ENCODE measurements at places on chromosomes 6 and 20. TPM values are rescaled to one million over a fixed set of nuclear protein-coding genes. Genes with fewer than 3 reads are reported as not detected.

NKX2-2 gene
- total RNA-seq, result 15.5 TPM

FOXP4 gene
- total RNA-seq, result 137 TPM

GPSM3 gene
- total RNA-seq, result 6.5 TPM

TEAD3 gene
- total RNA-seq, result 43.4 TPM

KCNB1 gene
- total RNA-seq, result 0.98 TPM

FAM83B gene
- 17.4 TPM for total RNA-seq

MEP1A gene
- 4.1 TPM for total RNA-seq

- DNase-seq, result no peak
Measured at GRCh38 chr20:36866681-36867495, 9.1 kb upstream of the TLDC2 start.

GRCh38 chr6:52557389-52558265 is 19.2 kb downstream of the TRAM2 start:
- DNase-seq, result no peak

- DNase-seq, result no peak
Measured at GRCh38 chr6:139882234-139882633, 507.8 kb upstream of the CITED2 start.

GRCh38 chr20:40203032-40203431 is 486.0 kb downstream of the MAFB start:
- DNase-seq, result no peak

- DNase-seq, result no peak
Measured at GRCh38 chr6:8177721-8178120, 75.4 kb upstream of the EEF1E1 start.

- DNase-seq, result no peak
Measured at GRCh38 chr20:3890398-3890751, 1.2 kb downstream of the PANK2 start.

GRCh38 chr6:92069781-92070180 is 1349.6 kb downstream of the EPHA7 start:
- DNase-seq, result no peak

GRCh38 chr6:151729829-151730495 is 77.5 kb upstream of the ESR1 start:
- no peak for DNase-seq

GRCh38 chr6:113821445-113821844 is 35.7 kb upstream of the MARCKS start:
- no peak for DNase-seq

GRCh38 chr20:55567826-55568225 is 437.5 kb downstream of the CBLN4 start:
- no peak for DNase-seq

DNA sequence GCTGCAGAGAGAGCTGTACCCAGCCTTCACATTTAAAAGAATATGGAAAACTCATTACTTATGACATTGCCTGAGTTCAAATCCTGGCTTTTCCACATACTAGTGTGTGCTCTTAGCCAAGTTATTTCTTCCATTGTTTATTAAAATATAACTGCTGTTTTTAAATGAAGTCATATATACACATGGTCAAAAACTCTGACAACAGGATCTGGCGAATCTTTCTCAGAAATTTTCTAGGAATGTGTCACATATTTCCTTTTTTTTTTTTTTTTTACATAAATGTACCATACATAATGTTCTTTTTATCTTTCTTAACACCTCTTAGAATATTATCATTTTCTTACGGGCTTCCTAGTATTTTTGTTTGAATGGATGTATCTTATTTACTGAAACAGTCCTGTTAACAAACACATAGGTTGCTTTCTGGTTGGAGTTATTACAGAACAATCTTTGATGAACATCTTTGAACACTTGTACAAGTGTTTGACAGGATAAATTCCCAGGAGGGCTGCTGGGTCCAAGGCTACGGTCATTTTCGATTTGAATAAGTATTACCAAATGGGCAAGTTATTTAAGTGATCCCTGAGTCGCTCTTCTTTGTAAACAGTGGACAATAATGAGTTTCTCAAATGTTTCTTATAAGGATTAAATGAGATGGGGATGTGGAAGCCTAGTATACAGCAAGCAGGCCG is 1.6 kb upstream of the SNX9 start:
- DNase-seq, result no peak

DNA sequence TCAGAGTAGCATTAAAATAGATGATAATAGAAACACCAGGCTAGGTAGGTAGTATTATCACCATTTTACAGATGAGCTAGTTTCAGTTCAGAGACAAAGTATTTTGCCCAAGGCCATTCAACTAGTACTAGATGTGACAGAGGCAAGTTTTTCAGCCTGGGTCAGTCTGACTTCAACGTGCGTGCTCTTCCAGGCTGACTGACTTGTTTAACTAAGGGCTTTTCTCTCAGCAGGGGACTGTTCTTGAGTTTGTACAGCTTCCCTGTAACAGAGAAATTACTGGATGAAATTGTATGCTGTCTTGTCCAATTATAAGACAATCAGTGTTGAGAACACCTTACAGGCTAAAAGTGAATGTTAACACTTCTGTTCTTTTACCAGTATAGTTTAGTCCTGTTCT is 333.5 kb upstream of the MAN1A1 start:
- DNase-seq, result no peak
